ENCODE measurements at places on chromosomes 7 and 10.

DNA sequence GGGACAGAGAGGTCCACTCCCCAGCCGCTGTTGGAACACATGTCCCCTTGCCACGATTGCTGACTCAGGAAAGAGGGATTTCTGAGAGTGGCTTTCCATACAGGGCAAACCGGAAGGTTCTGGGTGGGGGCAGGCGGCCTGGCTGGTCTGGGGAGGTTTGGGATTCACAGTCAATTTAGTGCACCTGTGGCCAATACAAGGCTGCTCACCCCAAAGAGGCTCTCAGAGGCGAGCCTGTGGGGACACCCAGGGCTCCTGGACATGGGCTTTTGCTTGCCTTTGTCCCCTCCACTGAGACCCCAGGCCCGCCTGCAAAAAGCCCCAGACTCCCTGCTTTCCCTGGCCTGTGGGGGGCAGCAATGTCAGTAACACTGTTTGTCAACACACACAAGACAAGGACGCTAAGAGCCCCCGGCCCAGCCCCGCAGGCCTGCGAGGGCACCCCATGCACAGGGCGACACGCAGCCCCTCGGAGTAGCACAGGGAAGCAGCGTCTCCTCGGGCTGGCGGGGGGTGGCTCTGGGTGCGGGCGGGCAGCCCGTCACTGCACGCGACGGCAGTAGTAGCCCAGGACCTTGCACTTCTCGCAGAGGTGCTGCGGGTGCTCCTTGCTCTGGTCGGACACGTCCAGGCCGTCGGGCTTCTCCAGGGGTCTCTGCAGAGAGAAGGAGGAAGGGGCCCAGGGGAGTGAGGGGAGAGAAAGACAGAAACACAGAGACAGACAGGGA is 38.7 kb downstream of the PPIF start:
- no peak for DNase-seq

DNA sequence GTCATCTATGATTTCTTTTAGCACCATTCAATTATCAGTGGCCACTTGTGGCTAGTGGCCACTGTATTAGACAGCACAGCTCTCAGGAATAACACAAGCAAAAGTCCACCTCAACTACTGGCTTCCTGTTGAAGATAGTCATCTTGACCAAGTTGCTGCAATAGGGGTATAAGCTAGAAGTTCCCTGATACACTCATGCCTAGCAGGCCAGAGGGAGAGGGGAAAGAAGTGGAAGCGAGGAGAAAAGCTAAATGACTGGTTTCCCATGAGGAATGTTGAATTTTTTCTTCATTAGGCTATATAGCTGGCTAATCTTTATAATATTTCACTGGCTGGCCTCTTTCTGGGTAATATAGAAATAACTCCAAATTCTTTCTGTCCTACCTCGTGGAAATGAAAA is 327.5 kb upstream of the MEOX2 start:
- no peak for DNase-seq

- no peak for DNase-seq
Observed at GRCh38 chr7:132764762-132765161, 188.5 kb upstream of the PLXNA4 start.

- DNase-seq: no peak
Observed at GRCh38 chr7:36658335-36659171, 65.7 kb downstream of the AOAH start.

GRCh38 chr7:46841248-46841647 is 740.7 kb downstream of the TNS3 start:
- no peak for DNase-seq

- no peak for DNase-seq
Observed at GRCh38 chr7:111025006-111025405, 65.9 kb upstream of the LRRN3 start.

DNA sequence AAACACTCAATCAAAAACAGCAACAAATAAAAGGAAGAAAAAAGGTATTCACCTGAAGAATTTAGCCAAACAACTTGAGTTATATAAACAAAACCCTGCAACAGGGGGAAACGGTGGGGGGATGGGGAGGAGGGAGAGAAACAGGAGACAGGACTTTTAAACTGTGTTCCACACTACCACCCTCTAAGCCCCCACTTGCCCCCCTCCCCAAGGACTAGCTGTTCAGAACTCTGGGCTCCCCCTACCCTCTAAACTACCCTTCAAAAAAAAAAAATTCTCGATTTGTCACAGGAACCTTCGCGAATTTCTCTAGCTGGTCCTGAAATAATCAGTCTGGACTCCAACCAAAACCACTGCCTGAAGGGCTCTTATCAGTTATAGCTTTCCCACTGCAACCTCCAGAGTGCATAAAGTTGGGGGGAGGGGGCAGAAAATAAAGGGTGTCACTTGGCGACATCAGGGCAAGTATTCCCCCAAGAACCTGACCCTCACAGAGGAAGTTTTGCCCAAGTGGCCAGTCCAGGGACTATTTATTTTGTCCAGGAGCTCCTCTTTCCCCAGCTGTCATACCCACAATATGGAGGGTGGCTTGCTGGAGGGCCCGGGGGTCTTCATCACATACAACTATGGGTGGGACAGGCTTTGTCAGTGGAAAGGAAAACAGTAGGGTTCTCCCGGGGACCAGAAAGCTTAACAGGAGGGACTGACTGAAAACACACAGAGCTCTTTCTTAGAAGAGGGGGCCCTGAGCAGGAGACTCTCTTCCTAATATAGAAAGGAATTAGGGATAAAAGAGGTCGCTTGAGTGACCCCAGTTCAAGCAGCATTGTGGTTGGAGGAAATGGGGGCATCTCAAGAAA is 1.3 kb downstream of the UBE2H start:
- no peak for DNase-seq

DNA sequence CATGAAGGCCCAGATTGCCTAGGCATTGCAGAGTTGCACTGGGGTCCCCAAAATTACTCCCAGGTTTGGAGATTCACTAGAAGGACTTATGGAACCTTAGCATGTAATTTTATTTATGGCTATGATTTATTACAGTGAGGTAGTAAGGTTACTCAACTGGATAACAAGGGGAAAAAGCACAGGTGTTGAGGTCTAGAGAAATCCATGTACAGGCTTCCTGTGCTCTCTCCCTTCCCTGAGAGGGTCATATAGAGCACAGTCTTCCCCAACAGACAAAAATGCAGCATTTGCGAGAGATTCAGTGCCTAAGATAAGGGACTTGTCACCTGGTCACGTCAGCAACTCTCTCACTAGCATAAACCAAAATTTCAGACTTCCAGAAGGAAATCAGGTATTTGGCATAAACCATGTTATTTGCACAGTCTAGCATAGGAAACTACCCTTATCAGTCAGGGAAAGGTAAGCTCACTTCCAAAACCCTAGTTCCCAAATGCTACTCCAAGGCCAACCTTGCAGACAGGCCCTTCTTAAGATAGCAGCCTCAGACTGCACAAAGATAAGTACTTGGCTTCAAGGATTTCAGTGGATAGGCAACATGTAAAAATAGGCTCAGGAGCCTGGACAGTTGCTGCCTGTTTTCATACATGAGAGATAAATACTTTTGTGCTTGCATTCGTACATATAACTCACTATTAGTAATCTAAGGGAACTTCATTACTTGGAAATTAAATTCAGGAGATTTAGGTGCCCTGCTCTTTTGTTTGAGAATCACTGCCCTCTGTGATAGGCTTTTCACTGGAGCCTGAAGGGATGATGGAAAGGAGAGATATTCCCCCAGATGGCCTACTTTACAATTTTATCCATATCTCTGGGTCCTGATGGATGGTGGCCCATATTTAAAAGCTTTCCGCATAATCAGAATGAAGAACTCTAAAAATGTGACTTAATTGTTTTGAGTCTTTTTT is 378.4 kb upstream of the LRGUK start:
- DNase-seq: no peak

DNA sequence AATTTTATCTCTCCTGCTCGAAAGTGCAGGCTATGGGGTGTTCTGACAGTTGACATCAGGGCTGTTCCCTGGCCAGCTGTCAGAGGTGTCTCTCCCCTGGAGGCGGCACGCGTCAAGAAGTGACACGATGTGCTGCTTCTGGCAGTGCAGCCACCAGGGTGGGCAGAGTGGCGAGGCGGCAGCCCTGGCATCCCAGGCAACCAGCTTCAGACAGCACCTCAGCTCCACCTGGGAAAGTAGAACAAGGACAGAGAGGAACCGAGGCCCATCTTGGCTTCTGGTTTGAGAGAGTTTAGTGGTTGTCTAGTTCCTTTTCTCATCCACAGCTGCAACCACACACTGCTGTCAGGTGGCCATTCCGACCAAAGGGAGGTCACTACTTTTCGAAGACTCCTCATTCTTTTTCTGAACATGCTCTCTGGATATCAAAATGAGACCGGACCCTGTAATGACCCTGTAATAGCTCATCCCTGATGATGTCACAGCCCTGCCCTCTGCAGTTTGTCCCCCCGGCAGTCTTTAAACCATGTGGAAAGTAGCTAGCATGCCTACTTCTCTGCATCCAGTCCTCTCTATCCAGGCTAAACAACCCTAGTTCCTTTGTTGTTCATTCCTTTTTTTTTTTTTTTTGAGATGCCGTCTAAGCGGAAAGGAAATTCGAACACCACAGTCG is 381.0 kb upstream of the NRP1 start:
- DNase-seq: no peak

DNA sequence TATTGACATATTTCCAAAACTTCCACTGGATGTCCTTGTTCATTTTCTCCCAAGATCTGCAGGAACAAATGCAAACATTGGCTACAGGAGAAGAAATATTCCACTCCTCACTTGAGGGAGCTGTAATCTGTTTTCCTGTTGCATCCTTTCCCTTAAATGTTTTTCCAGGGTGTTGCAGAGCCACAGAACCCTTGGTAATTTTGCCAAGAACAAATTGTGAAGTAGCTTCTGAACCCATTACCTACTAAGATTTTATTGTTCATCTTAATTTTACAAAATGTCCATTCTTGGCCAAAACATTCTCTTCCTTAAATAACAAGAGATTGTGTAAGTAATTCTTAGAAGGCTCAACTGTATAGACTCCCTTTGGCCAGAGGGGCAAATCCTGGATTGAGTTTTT is 177.0 kb downstream of the GNAT3 start:
- no peak for DNase-seq

GRCh38 chr10:8981277-8981676 is 926.8 kb downstream of the GATA3 start:
- DNase-seq: no peak

GRCh38 chr7:517774-518629 is 1.6 kb downstream of the PDGFA start:
- no peak for DNase-seq

DNA sequence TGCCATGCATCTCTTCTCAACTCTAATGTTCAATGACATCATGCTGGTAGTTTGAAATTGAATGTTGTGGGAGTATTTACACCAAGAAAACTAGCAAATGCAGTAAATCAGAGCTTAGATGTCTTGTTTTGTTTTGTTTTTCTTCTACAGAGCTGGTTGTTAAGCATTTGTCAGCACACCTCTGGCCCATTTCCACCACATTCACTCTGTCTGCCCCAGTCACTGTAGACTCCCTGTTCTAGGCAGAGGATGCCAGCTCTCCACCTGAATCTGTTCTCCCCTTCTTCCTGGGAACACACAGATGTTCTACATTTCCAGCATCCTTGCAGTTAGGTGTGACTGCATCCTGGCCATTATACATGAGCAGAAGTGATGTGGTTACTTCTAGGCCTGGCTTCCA is 4.1 kb upstream of the ARHGAP22 start:
- DNase-seq: no peak

- no peak for DNase-seq
Observed at GRCh38 chr7:41629711-41630111, 73.2 kb downstream of the INHBA start.

DNA sequence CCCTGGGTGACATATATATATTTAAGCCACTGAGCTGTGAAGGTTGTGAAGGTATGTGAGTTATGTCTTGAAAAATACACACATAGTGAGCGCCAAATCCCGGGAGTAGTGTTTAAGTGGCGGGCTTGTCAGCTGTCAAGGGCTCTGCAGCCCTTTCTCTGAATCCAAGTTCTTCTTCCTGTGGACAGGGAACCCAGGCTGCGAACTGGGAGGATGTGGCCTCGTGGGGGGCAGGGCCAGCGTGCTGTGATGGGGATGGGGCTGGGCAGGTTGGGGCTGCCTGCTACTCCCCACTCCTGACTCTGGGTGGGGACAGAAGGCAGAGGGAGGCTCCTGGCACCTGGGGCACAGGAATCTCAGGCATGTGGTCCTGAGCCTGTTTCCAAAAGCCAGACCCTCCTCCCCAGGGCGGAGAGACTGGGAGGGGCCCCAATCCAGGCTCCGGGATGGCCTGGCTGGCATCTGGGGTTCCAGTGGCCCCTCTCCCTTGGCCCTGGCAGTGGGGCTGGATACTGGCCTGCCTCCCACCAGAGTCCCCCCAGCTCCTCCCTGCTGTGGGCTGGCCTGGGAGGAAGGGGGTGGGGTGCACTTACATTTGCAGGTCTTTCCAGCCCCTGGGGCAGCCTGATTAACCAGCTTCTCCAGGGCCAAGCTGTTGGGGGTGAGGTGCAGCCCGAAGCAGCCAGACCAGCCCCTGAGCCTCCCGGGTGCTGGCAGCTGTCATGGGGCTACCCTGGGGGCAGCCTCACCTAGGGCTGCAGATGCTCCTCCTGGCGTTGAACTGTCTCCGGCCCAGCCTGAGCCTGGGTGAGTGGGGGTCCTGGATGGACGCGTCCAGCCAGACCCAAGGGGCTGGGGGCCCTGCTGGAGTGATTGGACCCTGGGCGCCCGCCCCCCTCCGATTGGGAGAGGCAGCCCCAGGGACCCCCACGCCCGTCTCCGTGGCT is at the start of gene UPK3B:
UPK3B (plus strand) TSS at position 622 of the 947 bp plus-strand sequence; CDS start at position 723, 101 bp downstream.
- no peak for DNase-seq

DNA sequence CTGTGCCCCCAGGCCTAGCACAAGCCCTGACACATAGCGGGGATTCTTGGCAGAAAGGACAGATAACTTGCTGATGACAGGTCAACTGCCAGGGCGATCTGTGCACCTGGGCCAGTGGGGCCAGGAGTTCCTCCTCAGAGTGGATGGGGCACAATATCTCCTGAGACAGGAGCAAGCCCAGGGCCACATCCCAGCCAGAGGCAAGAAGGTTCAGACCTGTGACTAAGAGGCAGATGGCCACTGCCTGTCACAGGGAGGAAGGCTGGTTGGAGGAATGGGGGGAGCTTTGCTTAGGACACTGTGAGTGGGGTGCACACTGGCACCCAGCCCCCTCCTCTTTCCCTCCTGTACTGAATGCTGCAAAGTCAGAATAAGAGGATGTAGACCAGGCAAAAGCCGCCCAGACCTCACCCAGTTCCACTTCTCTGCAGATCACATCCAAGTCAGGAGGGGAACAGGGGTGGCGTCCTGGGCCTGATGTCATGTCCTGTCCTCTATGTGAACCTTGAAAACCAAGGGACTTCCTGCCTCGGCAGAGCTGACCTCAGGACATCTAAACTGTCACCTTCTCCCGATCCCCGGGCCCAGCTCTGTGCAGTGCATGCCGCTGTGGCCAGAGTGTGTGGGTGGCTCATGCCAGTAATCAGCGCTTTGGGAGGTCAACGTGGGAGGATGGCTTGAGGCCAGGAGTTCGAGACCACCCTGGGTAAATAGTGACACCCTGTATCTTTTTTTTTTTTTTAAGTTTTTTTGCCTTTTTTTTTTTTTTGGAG is 1.3 kb downstream of the GUSB start:
- DNase-seq: peak; percentile 11
